Cardiac septum (tissue), 1 donor: ENCODE measurements at places on chromosomes 2 and 18. TPM values are rescaled to one million over a fixed set of nuclear protein-coding genes. Genes with fewer than 3 reads are reported as not detected.

Gene WNT6
- total RNA-seq = 0.46 TPM

Gene OTOS
- not detected for total RNA-seq

DNA sequence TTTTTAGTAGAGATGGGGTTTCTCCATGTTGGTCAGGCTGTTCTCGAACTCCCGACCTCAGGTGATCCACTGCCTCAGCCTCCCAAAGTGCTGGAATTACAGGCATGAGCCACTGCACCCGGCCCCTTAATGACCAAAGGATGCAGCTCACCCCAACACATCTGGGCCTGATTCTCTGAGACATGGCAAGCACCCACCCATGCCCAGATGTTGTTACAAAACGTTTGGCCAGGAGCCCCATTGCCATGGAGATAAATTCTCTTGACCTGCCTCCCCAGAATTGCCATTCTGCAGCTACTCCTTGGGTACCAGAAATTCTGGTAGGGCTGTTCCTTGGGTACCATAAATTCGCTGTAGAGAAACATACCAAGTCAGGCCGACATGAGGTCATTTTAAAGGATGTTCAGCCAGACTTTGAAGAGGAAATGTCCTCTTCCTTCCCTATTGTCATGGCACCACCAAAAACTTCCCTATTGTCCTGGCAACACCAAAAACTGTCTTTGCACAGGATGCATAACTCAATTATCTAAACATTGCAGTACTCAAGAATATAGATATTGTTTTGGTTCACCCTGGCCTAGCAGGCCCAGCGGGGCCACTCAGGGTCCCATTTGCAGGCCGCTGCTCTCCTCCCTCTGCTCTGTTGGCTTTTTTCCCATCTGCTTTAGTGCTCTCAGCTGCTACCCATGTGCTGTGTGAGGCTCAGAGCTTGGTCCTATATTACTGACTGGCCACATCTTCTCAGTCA, 160.9 kb upstream of the TTC39C start:
- DNase-seq = no peak

Gene TMEM247
- total RNA-seq = not detected

Gene TMEFF2
- total RNA-seq = not detected
